ENCODE measurements at places on chromosomes 11 and 22. TPM values are rescaled to one million over a fixed set of nuclear protein-coding genes. Genes with fewer than 3 reads are reported as not detected.

DNA sequence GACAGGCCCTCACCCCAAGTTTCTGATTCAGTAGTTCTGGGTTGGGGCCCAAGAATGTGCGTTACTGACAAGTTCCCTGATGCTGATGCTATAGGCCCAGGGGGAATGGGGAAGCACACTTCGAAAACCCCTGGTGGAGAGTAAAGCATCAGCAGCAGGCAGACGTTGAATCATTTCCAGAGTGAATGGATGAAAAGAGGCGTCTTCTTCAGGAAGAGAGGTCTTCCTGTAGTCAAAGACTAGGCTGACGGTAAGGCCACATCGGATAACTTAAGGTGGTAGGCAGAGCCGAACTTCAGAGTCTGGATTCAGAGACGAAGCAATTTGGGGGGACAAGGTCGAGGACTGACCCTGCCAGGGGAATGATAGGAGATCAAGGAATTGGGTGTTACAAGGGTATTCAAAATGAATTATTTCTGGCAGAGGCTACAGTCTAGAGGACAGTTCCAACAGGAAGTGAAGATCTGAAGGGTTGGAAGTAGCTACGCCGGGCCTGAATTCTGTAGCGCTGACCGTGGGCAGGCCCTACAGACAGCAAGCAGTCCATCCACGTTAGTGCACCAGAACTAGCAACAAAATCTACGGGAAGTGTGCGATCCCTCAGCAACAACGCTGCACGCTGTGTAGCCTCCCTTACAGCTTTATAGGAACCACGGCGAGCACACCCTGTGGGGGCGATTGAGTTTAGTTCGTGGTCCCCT is 862 bp upstream of the CENATAC start:
- DNase-seq: no peak

GRCh38 chr11:76614471-76615179 is 55.9 kb downstream of the LRRC32 start:
- peak; percentile 93 for DNase-seq

GRCh38 chr11:107713009-107713408 is 1.2 kb upstream of the SLN start:
- no peak for DNase-seq

DNA sequence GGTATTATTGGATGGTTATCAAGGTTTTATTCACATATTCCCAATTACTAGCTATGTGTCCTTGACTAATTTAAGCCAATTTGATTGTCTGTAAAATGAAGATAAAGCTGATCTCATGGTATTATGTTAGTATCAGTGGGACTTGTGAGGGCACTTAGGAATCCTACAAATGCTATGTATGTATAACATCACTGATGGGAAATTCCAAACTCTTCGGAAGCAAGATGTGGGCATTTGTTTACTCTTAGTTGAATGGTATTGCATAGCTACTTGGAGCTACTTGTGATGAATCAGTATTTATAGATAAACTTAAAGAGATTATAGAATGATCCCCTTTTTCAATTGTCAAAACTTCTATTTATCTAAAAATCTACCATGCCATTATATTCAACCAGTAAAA is 239.9 kb downstream of the CNTN5 start:
- no peak for DNase-seq

The SLC1A2 gene
- 1.3 TPM for total RNA-seq

The MOV10L1 gene
- total RNA-seq: 0.87 TPM

Data from mesenteric fat pad (tissue), 1 donor.